ENCODE measurements at places on chromosomes 11 and 22. TPM values are rescaled to one million over a fixed set of nuclear protein-coding genes. Genes with fewer than 3 reads are reported as not detected.

DNA sequence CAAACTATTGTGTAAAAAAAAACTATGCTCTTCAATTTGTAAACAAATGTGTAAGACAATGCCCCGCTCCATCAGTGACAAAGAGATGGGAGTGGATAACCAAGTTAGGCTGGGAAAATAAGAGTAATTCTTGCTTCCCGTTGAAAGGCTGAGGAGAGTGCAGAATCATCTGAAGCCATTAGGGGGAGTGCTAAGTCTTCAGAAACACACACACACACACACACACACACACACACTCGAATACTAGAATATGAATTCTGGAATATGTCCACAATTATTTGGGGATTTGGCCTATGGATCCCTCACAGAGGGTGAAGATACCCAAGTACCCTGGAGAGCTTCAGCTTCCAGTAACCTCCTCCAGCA, 27.8 kb upstream of the ROBO3 start:
- peak; percentile 89 for DNase-seq

DNA sequence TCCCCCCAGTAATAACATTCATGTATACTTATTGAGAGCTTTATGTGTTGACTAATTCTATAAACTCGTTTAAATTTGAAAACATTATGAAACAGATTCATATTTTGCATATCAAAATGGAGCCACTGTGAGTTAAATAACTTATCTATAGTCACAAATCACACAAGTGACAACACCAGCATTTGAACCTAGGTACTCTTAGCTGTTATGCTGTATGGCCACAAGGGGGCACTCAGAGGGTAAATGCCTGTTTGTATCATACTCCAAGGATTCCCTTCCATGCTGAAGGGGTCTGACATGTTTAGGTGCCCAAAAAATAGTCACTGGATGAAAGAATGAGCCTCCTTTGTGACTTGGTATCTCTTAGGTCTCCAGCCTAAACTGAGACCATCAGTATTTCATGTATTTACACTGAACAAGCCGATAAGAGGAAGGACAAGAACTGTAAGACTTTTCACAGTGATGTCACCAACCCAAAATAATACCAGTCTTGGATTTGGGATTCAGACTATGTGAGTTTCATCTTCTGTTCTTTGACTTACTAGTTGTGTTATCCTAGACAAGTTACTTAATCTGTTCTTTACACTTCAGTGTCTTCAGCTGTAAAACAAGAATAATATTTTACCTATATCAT, 12.2 kb upstream of the OR52D1 start:
- DNase-seq, result peak; percentile 47

The SMC1B gene
- total RNA-seq, result not detected

The CHST1 gene
- total RNA-seq, result not detected

The CLDN25 gene
- total RNA-seq, result not detected

- DNase-seq, result no peak
These were observed 1.8 kb upstream of the AIFM3 start for GRCh38 chr22:20965104-20965887.

The GCAT gene
- total RNA-seq, result 24.7 TPM

The FJX1 gene
- total RNA-seq, result 36.1 TPM

The SGSM1 gene
- total RNA-seq, result not detected
